ENCODE measurements at places on chromosomes 3 and 15. TPM values are rescaled to one million over a fixed set of nuclear protein-coding genes. Genes with fewer than 3 reads are reported as not detected.

Gene SEMA5B
- total RNA-seq = 0.26 TPM

Gene STRIT1
- total RNA-seq = not detected

Gene OR5K2
- not detected for total RNA-seq

Gene GOLGA8N
- 1.7 TPM for total RNA-seq

Gene HDC
- 0.07 TPM for total RNA-seq

Data from A549 treated with GW870086 at 1 μM for 4 hours (cell line).